NCI-H510A (cell line): ENCODE measurements at places on chromosomes 16 and 17.
A peak's percentile ranks its signal among the peaks of the same experiment; 100 is the strongest.

- DNase-seq: no peak
These were observed 3.2 kb downstream of the UBALD1 start for GRCh38 chr16:4611337-4612021.

DNA sequence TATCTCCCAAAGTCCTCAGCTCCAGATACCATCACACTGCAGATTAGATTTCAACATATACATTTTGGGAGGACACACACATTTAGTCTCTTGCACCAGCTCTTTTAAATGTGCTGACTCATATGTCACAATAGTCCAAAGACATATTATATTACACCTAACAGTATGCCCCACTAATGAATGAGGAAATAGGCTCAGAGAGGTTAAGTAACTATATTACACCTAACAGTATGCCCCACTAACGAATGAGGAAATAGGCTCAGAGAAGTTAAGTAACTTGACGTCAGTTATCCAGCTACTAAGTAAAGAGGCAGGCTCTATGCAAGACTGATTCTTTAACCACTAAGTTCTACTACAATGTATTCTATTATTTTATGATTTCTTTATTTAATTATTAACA lies 9.7 kb downstream of the IRX6 start:
- no peak for DNase-seq

DNA sequence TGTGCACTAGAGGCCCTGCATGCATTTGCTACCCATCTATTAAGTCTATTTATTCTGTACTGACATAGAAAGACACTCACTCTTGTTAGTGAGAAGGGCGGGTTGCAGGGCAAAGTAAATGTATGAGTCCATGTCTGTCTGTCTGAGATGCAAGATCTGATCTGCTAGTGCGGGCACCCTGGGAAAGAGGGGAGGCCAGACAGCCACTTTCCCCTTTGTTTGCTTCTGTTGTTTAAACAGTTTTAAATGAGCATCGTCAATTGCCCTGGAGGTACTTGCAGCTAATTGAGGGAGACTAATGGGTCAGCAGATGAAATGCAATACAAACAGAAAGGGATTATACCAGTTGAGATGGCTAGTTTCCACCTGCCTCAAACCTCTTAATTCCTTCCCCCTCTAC lies 24.9 kb downstream of the SCNN1G start:
- DNase-seq: peak; percentile 93

DNA sequence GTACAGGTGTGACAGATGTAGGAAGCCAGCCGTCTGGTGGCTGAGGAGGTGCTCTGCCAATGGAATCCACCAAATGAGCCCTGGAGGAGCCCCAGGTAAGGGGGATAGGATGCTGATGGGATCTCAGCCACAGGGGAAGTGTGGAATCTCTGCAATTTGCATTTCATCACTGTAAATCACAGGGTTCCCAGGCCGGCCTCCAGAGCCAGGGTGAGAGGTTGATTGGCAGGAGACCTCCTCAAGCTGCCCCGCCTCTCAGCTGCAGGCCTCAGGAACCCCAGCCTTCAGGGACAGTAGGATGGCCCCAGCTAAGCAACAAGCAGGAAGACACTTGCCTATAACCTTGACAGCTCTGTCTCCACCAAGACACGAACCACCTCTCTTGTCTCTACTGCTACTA lies 39.4 kb downstream of the RTN4RL1 start:
- DNase-seq: no peak
